ENCODE measurements at places on chromosomes 16 and 17.

DNA sequence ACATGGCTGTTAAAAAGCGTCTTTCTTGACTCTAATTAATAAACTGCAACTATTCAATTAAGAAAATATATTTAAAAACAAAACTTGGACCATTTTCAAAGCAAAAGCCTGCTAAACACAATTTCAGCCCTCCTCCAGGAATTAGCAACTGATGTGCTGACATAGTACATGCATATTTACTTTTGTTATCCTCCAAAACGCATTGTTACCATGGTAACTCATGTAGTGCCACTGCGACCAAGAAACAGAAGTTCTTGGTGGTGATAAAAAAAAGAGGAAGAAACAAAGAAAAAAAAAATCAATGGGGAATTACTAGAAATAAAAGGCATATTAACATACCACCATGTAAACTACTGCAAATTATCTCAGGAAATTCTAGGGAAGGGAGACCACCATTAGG, 793.4 kb upstream of the CDH8 start:
- no peak for DNase-seq

DNA sequence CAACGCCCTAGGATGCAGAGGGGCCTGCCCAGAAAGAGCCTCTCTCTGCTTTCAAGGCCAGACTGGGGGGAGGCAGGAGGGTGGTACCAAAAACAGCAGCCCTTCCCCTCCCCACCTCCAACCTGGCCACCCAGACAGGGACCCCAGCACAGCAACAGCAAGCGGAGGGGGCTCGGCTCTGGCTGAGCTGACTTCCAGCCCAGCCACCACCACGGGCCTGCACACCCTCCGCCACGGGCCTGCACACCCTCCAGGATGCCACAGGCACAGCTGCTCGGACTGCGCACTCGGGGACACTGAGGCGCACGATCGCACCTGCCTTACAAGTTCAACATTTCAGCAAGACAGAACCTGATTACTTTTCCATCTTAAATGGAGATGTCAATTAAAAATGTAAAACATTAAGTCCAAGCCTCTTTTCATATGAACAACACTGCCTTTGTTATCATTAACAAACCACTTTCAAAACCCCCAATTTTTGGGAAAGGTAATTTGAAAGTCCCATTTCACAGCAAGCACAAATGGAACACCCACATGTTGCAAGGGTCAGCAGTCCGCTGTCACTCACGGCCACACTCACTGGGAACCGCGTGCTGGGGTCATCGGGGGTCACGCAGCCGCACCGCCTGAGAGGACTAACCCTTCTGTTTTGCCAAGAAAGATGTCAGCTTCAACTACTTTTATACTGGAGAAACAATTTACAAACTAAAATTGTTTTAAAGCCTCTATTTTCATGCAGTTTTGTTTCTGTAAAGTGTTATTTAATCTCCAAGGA, 76.4 kb downstream of the ANKRD11 start:
- DNase-seq: no peak

DNA sequence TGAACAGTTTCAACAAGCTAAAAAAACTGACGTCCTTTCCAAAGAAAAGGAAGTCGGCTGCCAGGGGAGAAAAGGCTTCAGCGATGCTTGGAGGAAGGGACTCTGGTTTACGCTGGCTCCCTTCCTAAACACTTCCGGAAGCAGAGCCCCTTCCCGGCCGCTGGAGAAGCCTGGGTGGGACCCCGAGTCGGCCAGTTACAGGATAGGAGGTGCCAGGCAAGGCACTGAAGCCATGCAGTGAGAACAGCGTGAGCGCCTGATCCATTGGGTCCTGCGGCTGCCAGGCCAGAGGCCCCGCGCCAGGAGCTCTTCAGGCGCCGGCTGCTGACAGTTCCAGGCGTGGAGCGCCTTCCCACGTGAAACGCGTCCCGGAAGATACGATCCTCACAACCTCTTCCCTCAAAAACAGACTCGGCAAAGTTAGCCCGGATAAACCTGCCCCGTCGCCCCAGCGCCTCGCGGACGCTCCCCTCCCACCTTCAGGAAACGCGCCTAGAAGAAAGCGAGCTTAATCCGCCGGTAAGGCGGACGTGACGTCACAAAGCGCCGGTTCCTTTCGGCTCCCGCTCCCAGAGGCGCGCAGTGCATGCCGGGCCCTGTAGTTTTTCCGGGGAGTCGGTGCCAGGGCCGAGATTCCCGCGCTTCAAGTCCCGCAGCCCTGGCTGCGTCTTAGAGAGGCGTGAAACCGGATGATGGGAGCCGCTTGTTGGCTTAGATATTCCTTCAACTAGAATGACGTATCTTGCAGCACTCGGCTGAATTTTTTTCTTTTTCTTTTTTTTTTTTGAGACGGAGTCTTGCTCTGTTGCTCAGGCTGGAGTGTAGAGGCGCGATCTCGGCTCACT, at the start of gene ADAT1:
ADAT1 (minus strand) TSS at position 521 of the 845 bp plus-strand sequence. CDS start 2,482 bp downstream, outside the sequence.
- DNase-seq: peak; percentile 96

DNA sequence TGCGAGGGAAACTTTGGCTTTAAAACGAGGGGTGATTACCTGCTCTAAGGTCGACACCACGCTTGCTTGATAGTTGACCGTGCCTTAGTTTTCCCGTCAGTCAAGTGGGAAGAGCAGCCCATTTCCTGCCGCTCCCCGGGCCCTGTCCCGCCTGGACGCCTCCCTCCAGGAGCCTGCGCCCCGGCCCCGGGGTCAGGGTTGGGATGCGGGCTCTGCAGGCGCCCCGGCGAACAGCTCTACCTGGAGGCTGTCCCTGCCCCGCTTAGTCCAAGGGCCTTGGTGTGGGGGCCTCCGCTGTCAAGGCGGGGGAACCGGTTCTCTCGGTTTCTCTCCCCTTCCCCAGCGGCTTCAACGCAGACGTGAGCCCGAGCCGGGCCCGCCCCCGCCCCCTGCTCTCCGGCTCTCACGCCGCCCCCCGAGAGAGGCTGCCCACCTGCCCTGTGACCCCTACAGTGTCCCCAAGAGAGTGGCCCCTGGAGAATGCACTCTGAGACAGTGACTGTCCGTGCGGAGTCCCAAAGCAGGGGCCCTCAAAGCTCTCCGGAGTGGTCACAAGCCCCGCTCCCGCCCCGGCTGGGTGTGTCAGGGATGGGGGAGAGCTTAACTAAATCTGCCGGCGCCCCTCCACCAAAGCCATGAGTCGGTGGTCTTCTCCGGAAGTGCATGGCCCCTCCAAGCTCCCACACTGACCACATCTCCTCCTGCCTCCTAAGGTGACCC, 117.4 kb upstream of the SMURF2 start:
- DNase-seq: no peak

DNA sequence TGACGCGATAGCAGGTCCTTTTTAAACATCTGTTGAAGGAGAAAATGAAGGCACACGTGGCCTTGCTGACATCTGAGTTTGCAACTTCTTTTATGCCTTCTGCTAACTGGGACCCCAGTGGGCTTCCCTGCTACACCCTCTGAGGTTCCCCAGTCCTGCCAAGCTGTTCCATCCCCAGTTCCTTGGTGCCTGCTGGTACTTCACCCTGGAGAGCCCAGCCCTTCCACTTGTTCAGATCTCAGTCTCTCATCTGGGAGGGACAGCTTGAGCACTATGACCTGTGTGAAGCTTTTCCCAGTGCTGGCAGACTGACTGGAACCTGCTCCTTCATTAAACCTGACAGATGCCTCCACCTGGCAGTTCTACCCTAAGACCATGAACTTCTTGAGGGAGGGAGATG, 95.5 kb downstream of the WWOX start:
- DNase-seq: no peak
